ENCODE measurements at places on chromosomes 7 and 10.

GRCh38 chr7:155861480-155861868 lies 49.2 kb upstream of the SHH start:
- peaks cover 63% of the 10 kb centered on the region for H3K27me3 ChIP-seq
- no peak for DNase-seq
- no peak overlapping the region for H3K4me3 ChIP-seq

DNA sequence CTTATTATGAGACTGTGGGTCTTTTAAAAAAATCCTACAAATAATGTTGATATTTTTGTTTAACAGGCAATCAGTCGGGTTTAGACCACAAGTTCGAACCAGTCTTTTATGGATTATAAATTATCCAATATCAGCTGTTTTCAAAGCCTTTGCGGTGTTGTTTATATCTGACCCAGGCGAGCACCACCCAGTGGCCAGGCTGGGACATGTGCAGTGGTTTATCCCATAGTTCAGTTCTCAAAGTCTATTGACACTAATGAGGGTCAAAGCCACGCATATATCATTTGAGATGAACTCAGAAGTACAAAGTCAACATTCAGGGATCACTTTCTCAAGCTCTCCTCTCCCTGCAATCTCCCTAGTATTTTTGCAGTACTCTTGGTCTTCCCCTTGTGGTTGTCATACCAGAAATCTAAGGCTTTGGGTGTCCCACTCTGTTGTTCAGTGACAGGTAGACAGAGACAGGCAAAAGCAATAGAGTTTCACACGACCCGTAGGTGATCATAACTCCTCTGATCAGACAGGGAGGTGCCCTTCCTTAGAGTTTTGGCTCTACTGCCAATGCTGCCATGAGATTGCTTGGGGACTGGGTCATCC lies 117.4 kb upstream of the POM121L12 start:
- H3K4me1 ChIP-seq = no peaks in the 10 kb centered on the region
- no peaks in the 10 kb centered on the region for H3K36me3 ChIP-seq
- no peak for DNase-seq
- no peak overlapping the region for H3K4me3 ChIP-seq
- H3K27ac ChIP-seq = no peak overlapping the region

- H3K4me1 ChIP-seq = peaks cover 97% of the 10 kb centered on the region
- H3K27ac ChIP-seq = peak overlapping the region; percentile 87
Observed at GRCh38 chr7:107999779-108000560, 3.0 kb downstream of the LAMB1 start.

- no peak for DNase-seq
- no peaks in the 10 kb centered on the region for H3K36me3 ChIP-seq
- H3K27me3 ChIP-seq = no peaks in the 10 kb centered on the region
- no peaks in the 10 kb centered on the region for H3K4me1 ChIP-seq
- H3K27ac ChIP-seq = no peak overlapping the region
Observed at GRCh38 chr7:17058568-17058967, 176.8 kb upstream of the AGR3 start.

- H3K27me3 ChIP-seq = no peaks in the 10 kb centered on the region
- H3K4me3 ChIP-seq = no peak overlapping the region
- no peak for DNase-seq
- H3K36me3 ChIP-seq = no peaks in the 10 kb centered on the region
- no peak overlapping the region for H3K27ac ChIP-seq
- no peaks in the 10 kb centered on the region for H3K4me1 ChIP-seq
Observed at GRCh38 chr7:64630496-64630895, 35.4 kb upstream of the ZNF107 start.

- DNase-seq = no peak
- H3K27me3 ChIP-seq = no peaks in the 10 kb centered on the region
- peaks cover 6% of the 10 kb centered on the region for H3K36me3 ChIP-seq
- H3K27ac ChIP-seq = no peak overlapping the region
- no peak overlapping the region for H3K4me3 ChIP-seq
Observed at GRCh38 chr7:36232555-36232954, 79.5 kb downstream of the EEPD1 start.

- DNase-seq = no peak
- peaks cover 19% of the 10 kb centered on the region for H3K36me3 ChIP-seq
- H3K4me3 ChIP-seq = no peak overlapping the region
- H3K27me3 ChIP-seq = no peaks in the 10 kb centered on the region
- H3K27ac ChIP-seq = no peak overlapping the region
Observed at GRCh38 chr10:59271160-59271559, 91.2 kb downstream of the FAM13C start.

GRCh38 chr10:30188556-30189237 lies 129.3 kb upstream of the JCAD start:
- H3K27ac ChIP-seq = peak overlapping the region; percentile 91
- no peak for DNase-seq
- H3K36me3 ChIP-seq = no peaks in the 10 kb centered on the region
- H3K4me3 ChIP-seq = peak overlapping the region; percentile 35
- no peaks in the 10 kb centered on the region for H3K27me3 ChIP-seq
- peaks cover 29% of the 10 kb centered on the region for H3K4me1 ChIP-seq

GRCh38 chr10:74381291-74381853 lies 230.4 kb downstream of the ADK start:
- DNase-seq = no peak
- H3K36me3 ChIP-seq = no peaks in the 10 kb centered on the region
- no peaks in the 10 kb centered on the region for H3K4me1 ChIP-seq
- no peak overlapping the region for H3K4me3 ChIP-seq
- no peaks in the 10 kb centered on the region for H3K27me3 ChIP-seq
- no peak overlapping the region for H3K27ac ChIP-seq

GRCh38 chr7:1928645-1929348 lies 258.7 kb downstream of the ELFN1 start:
- H3K27me3 ChIP-seq = no peaks in the 10 kb centered on the region
- H3K4me3 ChIP-seq = no peak overlapping the region
- no peaks in the 10 kb centered on the region for H3K4me1 ChIP-seq
- H3K36me3 ChIP-seq = no peaks in the 10 kb centered on the region
- no peak overlapping the region for H3K27ac ChIP-seq

DNA sequence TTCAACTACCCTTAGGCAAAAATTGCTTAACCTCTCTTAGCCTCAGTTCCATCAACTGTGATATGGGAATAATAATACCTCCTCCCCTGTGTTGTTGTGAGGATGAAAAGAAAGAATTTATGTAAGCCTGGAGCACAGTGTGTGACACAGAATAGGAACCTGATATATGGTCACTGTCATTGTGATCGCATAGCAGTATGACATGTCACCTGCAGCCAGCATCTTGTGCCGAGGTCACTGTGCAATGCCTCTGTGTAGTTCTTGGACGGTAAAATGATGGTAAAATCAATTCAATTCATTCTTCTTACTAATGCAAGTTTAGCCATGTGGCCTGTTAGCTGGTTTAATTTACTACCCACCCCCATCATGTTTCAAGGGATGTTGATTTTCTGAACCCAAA lies 54.6 kb upstream of the GPR158 start:
- no peaks in the 10 kb centered on the region for H3K36me3 ChIP-seq
- H3K27me3 ChIP-seq = peaks cover 30% of the 10 kb centered on the region
- H3K4me3 ChIP-seq = no peak overlapping the region
- H3K4me1 ChIP-seq = no peaks in the 10 kb centered on the region
- no peak overlapping the region for H3K27ac ChIP-seq
- no peak for DNase-seq

GRCh38 chr10:112456533-112456932 lies 9.5 kb downstream of the VTI1A start:
- H3K27ac ChIP-seq = no peak overlapping the region
- no peak for DNase-seq
- H3K4me1 ChIP-seq = no peaks in the 10 kb centered on the region
- no peaks in the 10 kb centered on the region for H3K27me3 ChIP-seq
- H3K4me3 ChIP-seq = no peak overlapping the region

- H3K27me3 ChIP-seq = peaks cover 29% of the 10 kb centered on the region
- H3K36me3 ChIP-seq = no peaks in the 10 kb centered on the region
- H3K4me1 ChIP-seq = peaks cover 32% of the 10 kb centered on the region
- no peak overlapping the region for H3K27ac ChIP-seq
- H3K4me3 ChIP-seq = peak overlapping the region; percentile 71
Observed at GRCh38 chr10:44863344-44864047, 47.6 kb upstream of the TMEM72 start.

DNA sequence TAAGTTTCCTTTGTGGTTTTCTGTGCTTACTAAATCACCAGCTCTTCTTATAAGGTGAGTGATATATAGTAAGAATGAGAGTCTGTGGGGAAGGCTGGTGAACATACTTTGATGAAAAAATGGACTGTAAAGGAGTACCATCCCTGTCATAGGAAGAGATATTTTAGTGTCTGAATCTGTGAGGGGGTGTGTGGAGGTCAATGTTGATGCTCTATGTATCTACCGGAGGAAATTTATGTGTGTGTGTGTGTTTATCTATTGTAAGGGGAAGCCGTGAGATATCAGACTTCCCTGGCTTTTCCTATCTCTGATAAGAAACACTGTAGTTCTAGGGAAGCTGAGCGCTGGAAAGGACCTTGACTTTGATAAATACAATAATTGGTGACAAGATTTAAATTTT lies 179.0 kb downstream of the PCDH15 start:
- no peaks in the 10 kb centered on the region for H3K4me1 ChIP-seq
- H3K4me3 ChIP-seq = no peak overlapping the region
- no peaks in the 10 kb centered on the region for H3K36me3 ChIP-seq
- H3K27me3 ChIP-seq = no peaks in the 10 kb centered on the region

- no peaks in the 10 kb centered on the region for H3K36me3 ChIP-seq
- no peak for DNase-seq
- no peak overlapping the region for H3K4me3 ChIP-seq
- H3K27me3 ChIP-seq = peaks cover 37% of the 10 kb centered on the region
- H3K27ac ChIP-seq = peak overlapping the region; percentile 76
- peaks cover 32% of the 10 kb centered on the region for H3K4me1 ChIP-seq
Observed at GRCh38 chr7:45211066-45211465, 53.5 kb downstream of the RAMP3 start.

GRCh38 chr7:83701736-83702135 lies 52.8 kb upstream of the SEMA3E start:
- DNase-seq = no peak
- H3K36me3 ChIP-seq = no peaks in the 10 kb centered on the region
- H3K27me3 ChIP-seq = no peaks in the 10 kb centered on the region
- no peaks in the 10 kb centered on the region for H3K4me1 ChIP-seq

- no peaks in the 10 kb centered on the region for H3K36me3 ChIP-seq
- H3K27ac ChIP-seq = no peak overlapping the region
- no peak for DNase-seq
- H3K4me1 ChIP-seq = peaks cover 12% of the 10 kb centered on the region
- H3K27me3 ChIP-seq = peaks cover 53% of the 10 kb centered on the region
Observed at GRCh38 chr10:93753621-93754250, 4.0 kb upstream of the LGI1 start.

GRCh38 chr7:116216956-116217571 lies 6.7 kb downstream of the TES start:
- no peak overlapping the region for H3K27ac ChIP-seq
- peaks cover 69% of the 10 kb centered on the region for H3K4me1 ChIP-seq
- no peak for DNase-seq
- H3K4me3 ChIP-seq = no peak overlapping the region

GRCh38 chr7:124722292-124722691 lies 43.3 kb downstream of the GPR37 start:
- DNase-seq = no peak
- no peak overlapping the region for H3K4me3 ChIP-seq
- no peaks in the 10 kb centered on the region for H3K4me1 ChIP-seq
- no peaks in the 10 kb centered on the region for H3K36me3 ChIP-seq
- H3K27me3 ChIP-seq = no peaks in the 10 kb centered on the region
- no peak overlapping the region for H3K27ac ChIP-seq

- no peaks in the 10 kb centered on the region for H3K4me1 ChIP-seq
- H3K27ac ChIP-seq = no peak overlapping the region
- peaks cover 60% of the 10 kb centered on the region for H3K36me3 ChIP-seq
- H3K4me3 ChIP-seq = no peak overlapping the region
Observed at GRCh38 chr10:73182568-73182967, 14.6 kb downstream of the FAM149B1 start.

GRCh38 chr7:921581-922333 lies 32.7 kb downstream of the ADAP1 start:
- H3K4me1 ChIP-seq = peaks cover 22% of the 10 kb centered on the region
- H3K4me3 ChIP-seq = no peak overlapping the region
- H3K36me3 ChIP-seq = no peaks in the 10 kb centered on the region
- H3K27ac ChIP-seq = no peak overlapping the region
- peak; percentile 7 for DNase-seq

DNA sequence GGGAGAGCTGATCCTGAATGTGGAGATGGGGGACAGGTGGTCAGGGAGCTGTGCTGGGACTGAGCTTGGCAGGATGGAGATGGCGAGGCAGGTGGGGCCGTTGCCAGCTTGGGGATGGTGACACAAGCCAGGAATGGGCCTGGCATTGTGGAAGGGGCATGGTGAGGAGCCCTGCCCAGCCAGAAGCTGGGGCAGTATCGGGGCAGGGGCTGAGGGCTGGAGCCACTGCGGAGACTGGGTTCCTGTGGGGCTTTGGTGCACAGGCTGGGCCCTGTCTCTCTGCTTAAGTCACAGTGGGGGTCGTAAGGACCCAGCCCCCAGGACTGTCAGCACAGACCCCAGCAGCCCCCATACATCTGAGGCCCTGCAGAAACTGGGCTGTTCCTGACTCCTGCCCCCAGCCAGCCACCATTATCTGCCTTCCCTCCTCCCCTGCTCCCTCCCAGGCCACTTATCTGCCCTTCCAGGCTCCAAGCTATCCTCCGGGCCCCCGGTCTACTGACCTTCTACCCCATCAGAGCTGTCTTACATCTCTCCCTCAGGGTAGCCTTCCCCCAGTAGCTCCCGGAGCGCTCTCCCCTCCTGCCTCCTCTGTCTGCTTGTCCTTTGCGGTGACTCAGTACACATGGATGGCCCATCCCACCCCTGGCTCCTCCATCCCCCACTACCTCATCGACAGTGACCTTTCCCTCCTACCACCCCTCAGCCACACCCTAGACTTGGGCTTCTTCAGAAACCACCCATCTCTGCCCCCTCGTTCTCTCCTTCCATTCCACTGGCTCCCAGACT lies 44.2 kb downstream of the PPIF start:
- H3K4me3 ChIP-seq = no peak overlapping the region
- DNase-seq = peak; percentile 22
- H3K36me3 ChIP-seq = peaks cover 41% of the 10 kb centered on the region
- H3K27ac ChIP-seq = peak overlapping the region; percentile 17
- H3K27me3 ChIP-seq = no peaks in the 10 kb centered on the region
- peaks cover 75% of the 10 kb centered on the region for H3K4me1 ChIP-seq

GRCh38 chr7:155002411-155003091 lies 373 bp downstream of the PAXIP1 start:
- peak overlapping the region; percentile 99 for H3K4me3 ChIP-seq
- peak overlapping the region; percentile 95 for H3K27ac ChIP-seq
- peak; percentile 45 for DNase-seq
- no peaks in the 10 kb centered on the region for H3K27me3 ChIP-seq
- peaks cover 35% of the 10 kb centered on the region for H3K4me1 ChIP-seq

- H3K36me3 ChIP-seq = peaks cover 37% of the 10 kb centered on the region
- H3K4me1 ChIP-seq = peaks cover 26% of the 10 kb centered on the region
- peak overlapping the region; percentile 95 for H3K4me3 ChIP-seq
- peak overlapping the region; percentile 87 for H3K27ac ChIP-seq
Observed at GRCh38 chr7:100157334-100158228, 942 bp downstream of the TRAPPC14 start.

Data from left ventricle myocardium inferior (tissue), 1 donor.